ENCODE measurements at places on chromosomes 5 and 9.

DNA sequence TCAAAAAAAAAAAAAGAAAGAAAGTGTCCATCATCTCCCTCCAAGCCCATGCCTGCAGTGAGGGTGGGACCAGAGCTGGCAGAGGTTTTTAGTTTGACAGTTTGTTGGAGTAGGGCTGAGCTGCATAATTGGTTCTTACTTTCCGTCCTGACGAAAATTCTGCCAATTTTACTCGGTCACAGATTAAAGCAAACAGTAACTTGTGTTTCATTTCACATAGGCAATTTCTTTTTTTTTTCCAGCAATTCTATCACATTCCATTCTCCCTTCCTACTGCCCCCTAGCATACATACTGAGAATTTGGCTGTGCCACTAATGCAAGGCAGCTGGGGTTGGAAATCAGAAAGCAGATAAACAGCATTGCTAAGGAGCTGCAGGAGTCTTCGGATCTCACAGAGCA lies 132.4 kb downstream of the FRMD3 start:
- no peak for DNase-seq

DNA sequence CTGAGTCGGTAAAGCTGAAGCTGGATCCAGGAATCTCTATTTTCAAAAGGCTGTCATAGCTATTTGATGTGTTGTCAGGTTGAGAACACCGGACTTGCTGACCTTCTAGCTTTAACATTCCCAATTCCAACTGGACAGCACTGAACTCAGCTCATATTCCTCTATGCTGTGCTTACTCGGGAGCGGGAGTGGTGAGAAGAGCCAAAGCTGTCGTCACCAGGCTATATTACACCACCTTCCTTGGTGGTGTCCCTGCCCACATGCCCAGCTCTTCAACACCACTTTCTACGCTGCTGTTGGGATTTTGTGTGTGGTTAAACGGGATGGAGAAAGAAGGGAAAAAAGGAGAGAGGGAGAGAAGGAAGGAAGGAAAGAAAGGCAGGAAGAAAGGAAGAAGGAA lies 653.6 kb downstream of the RAB3C start:
- no peak for DNase-seq

GRCh38 chr5:142283304-142283703 lies 41.5 kb downstream of the SPRY4 start:
- no peak for DNase-seq

GRCh38 chr9:37364136-37364535 lies 58.4 kb upstream of the GRHPR start:
- no peak for DNase-seq

DNA sequence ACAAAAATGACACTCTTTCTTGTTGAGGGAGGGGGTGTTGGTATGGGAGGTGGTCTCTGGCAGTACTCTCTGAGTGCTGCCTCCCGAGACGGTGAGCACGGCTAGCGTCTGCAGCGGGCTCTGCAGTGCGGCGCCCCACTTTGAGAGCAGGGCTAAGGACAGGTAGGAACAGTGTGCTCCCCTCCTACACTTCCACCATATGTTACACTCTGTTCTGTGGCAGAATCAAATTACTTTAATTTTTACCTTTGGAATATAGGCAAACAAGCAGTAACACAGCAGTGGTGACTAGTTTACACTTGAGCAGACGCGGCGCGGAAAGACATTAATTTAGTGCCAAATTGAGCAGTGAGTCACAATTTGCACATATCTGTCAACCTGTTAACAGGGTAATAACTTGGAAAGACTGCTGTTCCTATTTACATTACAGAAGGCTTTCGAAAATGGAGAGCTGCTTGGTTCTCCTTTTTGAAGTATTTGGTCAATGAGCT lies 136.3 kb downstream of the MED27 start:
- DNase-seq, result no peak

DNA sequence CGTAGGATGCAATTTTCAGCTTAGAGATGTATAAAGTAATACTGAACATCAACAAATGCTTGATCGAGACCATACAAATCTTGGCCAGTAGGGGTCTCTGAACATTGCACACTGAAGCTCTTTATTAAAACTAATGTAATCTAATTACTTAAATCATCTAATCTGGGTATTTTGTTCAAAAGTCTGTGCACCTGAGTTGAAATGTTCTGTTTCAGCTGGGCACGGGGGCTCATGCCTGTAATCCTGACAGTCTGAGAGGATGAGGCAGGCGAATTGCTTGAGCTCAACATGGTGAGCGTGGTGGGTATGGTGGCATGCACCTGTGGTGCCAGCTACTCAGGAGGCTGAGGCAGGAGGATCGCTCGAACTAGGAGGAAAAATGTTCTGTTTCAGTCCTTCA lies 41.0 kb downstream of the ESM1 start:
- DNase-seq, result peak; percentile 4

DNA sequence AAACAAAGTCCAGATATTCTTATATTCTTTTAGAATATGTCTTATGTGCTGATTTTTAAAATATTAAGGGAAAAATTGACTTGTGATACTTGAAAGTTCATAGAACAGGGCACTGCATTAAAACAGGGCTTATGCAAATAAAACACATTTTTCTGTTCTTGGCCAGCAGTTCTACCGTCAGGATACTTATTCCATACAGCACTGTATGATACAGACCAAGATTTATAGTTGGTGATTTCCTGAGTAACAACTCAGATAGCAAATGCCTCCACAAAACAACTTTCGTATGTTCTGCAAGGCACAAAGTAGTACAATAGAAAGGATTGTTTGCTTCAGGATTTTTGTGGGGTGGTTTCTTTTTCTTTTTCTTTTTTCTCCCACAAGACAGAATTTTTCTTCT lies 70.0 kb downstream of the F2RL2 start:
- no peak for DNase-seq

GRCh38 chr5:128673000-128673399 lies 135.0 kb upstream of the FBN2 start:
- no peak for DNase-seq

DNA sequence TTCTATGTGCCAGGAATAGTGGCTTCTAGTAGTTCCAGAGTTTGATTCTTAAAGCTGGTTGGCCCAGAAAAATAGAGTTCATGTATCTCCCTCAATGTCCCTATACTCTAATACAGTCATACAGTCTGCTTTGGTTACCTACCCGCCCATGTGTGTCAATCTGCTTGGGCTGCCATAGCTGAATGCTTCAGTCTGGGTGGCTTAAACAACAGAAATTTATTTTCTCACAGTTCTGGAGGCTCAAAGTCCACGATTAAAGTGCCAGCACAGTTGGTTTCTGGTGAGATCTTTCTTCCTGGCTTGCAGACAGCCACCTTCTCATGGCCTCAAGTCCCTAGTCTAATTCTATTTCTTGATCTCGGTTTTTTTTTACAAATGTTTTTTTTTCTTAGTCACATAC lies 1739.0 kb downstream of the MAT2B start:
- DNase-seq, result no peak

- DNase-seq, result no peak
These were observed 2.1 kb downstream of the RPL7A start for GRCh38 chr9:133349965-133350616.

- peak; percentile 19 for DNase-seq
These were observed 16.7 kb upstream of the COMMD10 start for GRCh38 chr5:116068028-116068632.

DNA sequence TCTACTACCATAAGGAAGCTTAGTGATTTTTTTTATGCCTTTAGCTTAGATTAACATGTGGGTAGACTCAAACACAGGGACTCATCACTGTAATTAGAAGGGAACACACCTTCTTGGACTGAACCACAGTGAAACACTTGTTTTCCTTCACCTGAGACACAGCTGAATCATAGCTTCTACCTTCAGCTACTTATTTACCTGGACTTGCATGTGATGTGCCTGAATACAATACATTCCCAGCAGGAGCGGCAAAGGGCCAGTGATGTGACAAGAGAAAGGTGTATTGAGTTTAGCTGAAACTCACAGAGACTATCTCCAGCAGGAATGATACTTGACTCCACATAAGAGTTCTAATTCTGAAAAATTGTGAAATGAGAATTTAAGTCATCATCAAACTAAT lies 37.8 kb downstream of the GRAMD2B start:
- no peak for DNase-seq

DNA sequence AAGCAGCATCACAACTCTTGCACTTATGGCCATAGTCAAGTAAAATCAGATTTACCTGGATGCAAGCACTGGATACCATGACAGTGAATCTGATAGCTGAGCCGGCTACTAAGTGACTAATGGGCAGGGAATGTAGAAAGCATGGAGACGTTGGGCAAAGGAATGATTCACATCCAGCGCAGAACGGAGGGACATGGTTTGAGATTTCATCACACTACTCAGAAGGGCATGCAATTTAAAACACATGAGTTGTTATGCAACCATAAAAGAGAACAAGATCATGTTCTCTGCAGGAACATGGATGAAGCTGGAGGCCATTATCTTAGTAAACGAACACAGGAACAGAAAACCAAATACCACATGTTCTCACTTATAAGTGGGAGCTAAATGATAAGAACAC lies 169.1 kb upstream of the PIK3R1 start:
- DNase-seq, result peak; percentile 97

- DNase-seq, result no peak
These were observed 17.8 kb downstream of the NANS start for GRCh38 chr9:98074115-98074990.

- DNase-seq, result no peak
These were observed 209.4 kb upstream of the MSX2 start for GRCh38 chr5:174514983-174515394.

DNA sequence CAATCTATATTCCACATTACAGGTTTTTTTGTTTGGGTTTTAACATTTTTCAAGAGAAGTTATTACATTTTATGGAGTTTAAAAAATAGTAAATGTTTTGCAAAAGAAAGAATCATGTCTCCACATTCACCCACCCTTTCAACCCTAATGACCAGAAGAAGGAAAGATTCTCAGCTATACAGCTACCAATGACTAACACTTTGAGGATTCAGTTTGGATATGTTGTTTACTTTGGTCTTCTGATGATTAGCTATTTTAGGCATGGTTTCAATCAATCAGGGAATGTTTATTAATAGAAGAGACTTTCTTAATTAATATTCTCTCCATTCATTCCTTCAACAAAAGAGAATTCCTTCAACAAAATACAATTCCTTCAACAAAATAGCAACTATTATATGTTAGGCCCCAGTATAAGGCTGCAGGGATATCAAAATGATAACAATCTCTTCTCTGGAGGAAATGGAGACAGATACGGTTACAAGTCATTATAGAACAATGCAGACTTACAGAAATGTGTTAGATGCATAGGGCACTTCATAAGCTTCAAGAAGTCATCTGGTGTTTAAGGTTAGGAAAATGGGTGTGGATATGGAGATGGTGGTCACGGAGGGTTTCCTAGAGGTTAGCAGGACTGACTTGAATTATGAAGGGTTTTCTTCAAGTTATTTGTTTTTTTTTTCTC lies 9.3 kb upstream of the NR3C1 start:
- no peak for DNase-seq

GRCh38 chr9:115200711-115201505 lies 83.0 kb upstream of the TNC start:
- DNase-seq, result no peak

GRCh38 chr5:168366116-168366515 lies 74.7 kb downstream of the WWC1 start:
- DNase-seq, result peak; percentile 75

DNA sequence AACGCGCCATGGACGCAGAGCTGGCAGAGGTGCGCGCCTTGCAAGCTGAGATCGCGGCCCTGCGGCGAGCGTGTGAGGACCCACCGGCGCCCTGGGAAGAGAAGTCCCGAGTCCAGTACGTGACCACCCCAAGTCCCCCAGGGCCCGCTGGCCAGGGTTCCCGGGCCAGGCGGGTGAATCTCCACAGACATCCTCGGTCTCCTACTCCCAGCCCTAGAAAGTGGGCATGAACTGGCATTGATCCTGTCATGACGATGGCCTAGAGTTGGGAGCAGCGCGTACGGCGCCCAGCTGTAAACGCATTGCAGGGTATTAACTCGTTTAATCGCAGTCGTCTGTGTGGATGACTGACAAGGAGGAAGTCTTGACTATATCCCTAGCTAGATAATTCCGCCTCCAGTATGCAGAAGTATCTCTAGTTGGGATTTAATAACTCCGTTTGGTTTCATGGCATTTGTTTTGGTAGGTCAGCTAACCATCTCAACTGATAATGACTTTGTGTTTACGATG lies 293 bp downstream of the CENPP start:
- DNase-seq, result no peak

DNA sequence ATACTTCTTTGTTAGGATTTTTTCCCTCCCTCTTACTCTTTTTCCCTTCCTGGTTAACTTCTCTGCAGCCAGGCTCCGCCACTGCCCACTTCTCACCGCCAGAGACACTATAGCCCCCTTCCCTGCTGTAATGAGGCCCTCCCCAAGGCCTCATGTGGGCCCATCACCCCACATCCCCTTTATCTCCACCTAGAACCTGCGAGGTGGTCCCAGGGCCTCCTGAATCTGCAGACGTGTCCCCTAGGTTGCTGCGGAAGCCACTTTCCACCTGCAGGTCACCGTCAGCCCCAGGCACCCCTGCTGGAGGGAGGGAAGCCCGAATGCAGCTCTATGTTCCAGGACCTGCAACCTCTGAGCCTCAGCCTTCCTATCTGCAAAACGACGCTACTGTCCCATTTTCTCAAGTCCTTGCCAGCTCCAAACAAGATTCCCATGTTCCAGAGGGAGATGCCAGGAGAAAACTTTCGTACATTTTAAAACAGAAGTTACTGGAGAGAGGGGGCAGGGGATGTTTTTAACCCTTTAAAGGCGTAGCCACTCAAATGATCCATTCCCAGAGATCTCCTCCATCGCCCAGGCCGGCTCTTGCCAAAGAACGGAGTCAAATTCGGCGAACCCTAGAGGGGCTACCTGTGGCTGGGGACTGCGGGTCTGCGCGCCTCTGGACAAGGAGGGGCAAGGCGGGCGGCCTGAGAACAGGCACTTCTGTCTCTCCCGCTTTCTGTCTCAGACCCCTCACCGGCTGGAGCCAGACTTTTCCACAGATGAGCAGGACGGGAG lies 929 bp downstream of the SH3PXD2B start:
- DNase-seq, result no peak

DNA sequence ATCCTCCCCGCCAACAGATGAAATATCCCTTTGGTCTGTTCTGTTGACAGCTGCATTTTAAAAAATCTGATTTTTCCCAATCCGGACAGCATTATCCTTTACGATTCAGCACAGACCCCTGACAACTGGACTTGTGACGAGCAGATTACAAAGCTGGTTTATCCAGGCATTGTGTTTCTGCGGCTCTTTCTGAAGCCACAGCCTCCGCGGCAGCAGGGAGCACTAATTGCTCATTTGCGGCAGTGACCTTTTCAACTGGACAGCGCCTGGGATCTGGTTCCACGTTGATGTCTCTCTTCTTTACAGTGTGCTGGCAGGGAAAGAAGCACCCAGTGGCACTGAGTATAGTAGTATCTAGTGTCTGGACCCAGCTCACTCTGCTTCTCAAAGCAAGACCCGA lies 351.2 kb downstream of the ZNF608 start:
- DNase-seq, result no peak

- DNase-seq, result peak; percentile 84
These were observed 40.6 kb downstream of the SGCD start for GRCh38 chr5:156367597-156367996.
